WTC11 (cell line): ENCODE measurements at places on chromosomes 12 and 14. TPM values are rescaled to one million over a fixed set of nuclear protein-coding genes. Genes with fewer than 3 reads are reported as not detected.

DNA sequence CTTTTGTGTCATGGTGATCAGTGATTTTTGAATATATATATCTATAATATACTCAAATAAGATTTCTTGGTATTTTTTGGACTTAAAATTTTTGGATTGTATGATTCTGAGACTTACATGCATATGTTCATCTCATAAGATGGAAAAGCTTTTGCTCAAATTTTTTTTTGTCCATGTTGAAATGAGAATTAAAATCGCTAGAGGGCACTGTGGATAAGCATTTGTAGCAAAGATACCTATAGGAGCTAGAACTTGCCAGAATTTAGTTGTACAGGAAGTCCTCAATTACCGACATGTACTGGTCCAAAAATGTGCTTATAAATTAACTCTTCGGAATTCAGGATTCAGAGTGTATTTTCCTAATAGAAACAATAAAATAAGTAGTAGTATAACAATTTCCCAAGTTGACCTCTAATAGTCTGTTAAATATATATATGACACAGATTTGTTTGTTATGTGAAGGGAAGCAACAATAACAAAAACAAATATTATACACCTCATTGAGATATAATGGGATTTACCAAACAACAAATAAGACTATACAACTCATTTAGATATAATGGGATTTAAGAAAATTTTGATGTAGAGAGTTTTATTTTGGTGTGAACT, 179.6 kb downstream of the TMEM117 start:
- no peak for DNase-seq

GRCh38 chr12:100799770-100800169, 5.2 kb downstream of the ANO4 start:
- no peak for DNase-seq

DNA sequence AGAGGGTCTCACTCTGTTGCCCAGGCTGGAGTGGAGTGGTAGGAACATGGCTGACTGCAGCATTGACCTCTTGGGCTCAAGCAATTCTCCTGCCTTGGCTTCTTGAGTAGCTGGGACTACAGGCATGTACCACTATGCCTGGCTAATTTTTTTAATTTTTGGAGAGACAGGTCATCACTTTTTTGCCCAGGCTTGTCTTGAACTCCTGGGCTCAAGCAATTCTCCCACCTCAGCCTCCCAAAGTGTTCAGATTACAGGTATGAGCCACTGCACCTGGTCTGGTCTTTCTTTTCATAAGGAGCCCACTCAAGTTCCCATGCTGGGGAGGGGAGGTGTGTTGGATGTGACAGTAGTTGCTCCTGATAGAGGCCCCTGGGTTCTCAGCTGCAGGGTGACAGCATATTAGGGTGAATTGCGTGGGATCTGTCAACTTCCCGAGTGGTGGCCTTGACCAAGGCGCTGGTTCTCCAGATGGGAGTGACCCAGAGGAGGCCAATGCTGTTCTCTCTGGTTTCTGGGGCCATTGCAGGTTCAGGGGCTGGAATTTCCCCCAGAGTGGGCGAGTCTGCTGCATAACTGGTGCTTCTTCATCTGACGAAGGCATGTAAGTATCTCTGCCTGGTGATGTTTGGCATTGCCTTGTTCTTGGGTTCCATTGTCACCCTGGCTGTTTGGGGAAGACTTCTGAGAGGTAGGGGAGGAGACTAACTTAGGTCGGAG, 52.4 kb upstream of the ESRRB start:
- DNase-seq, result no peak

MYH6 gene
- total RNA-seq, result 0.09 to 0.14 TPM (median 0.09 TPM) in 3 replicates

AKAP6 gene
- total RNA-seq, result 0.63 to 1.4 TPM (median 0.85 TPM) in 3 replicates

DNA sequence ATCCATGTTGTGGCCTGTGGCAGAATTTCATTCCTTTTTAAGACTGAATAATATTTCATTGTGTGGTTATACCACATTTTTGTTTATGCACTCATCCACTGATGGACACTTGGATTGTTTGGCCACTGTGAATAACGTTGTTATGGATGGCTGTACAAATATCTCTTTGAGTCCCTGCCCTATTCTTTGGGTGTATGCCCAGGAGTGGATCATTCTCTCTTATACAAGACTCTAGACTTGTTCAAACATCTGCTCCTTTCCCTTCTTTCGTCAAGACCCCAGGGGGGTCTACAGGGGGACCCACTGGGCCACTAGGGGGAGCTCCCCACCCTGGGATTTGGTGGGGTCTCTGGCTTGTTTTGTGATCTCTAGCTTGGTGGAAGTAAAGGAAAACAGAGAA, 77.4 kb downstream of the FBXL14 start:
- DNase-seq, result peak; percentile 85
